T-helper 17 cell (primary cell): ENCODE measurements at places on chromosomes 16 and 17. TPM values are rescaled to one million over a fixed set of nuclear protein-coding genes. Genes with fewer than 3 reads are reported as not detected.

- DNase-seq: no peak
These were observed 50.1 kb downstream of the LMF1 start for GRCh38 chr16:920717-921116.

- no peak for DNase-seq
These were observed 20.4 kb upstream of the TRIM25 start for GRCh38 chr17:56934280-56934679.

GRCh38 chr16:89268987-89269735, 51.7 kb downstream of the ZNF778 start:
- no peak for DNase-seq

DNA sequence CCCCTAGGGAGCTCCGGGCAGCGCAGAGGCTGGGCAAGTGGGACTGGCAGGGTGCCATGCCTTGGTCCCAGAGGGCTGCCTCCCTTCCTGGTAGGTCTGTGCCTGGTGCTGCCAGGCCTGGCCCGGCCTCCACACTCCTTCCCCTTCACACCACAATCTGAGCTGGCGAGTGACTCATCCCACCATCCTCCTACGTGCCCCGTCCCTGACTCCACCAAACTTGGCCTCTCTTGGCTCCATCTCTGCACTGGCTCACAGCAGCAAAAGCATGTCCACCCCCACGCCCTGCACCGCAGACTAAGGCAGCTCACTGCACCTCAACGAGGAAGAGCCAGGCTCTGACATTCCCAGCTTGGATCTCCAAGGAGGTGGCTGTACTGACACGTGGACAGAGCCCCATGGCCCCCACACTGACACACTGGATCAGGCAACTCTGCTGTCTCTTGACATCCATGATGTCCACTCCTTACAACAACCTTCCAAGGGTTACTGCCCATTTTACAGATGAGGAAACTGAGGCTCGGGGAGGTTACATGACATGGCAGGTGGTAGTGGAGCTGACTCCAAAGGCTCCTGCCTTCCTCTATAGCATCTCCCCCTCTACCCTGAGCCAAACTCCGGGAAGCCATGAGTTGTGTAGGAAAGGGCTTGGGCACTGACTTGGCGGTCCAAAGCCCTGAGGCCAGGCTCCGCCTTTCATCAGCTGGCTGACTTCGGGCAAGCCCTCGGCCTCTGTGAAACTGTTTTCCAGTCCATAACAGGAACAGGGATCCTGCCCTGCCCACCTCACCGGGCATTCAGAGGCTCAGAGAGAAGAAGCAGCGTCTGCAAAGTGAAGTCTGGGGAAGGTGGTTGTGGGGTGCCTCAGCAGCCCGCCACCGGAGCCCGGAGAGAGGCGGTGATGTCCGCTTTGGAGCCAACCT, 20.1 kb upstream of the KRT19 start:
- DNase-seq: no peak

DNA sequence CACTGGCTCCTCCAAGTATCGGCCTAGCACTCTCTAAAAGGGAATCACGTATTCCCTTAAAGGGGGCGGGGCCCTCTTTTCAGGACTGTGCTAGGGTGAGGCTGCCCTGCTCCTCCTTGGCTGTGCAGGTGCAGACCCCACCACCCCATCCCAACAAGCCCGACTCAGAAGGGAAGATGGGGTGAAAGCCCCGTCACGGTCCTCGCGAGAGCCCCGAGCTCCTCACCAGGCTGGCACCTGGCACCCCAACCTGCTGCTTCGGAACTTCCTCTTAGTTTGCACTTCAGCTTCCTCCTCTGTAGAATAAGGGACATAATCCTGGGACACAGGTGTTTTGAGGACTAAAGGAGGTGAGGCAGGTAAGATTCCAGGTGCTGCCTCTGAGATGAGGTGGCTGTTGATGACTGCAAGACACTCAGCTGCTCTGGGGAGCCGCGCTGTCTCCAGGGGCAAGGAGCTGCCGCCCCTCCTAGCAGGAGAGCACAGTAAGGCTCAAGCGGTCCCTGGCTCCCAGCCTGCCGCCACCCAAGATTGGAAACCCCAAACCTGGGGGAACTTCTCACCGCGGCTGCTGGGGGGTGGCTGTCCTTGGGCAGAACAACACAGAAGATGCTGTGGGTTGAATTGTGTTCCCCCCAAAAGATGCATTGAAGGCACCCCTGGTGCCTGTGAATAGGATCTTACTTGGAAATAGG, 88.8 kb downstream of the MGAT5B start:
- no peak for DNase-seq

GRCh38 chr16:72814226-72814625, 233.7 kb downstream of the ZFHX3 start:
- DNase-seq: no peak

- no peak for DNase-seq
These were observed 14.7 kb downstream of the PHB1 start for GRCh38 chr17:49399995-49400394.

MT1E gene
- total RNA-seq: 1.9 TPM

TP53TG3C gene
- total RNA-seq: not detected
